ENCODE measurements at places on chromosomes 2 and 18.

GRCh38 chr2:99079226-99079625 lies 62.3 kb upstream of the C2orf15 start:
- H3K36me3 ChIP-seq, result no peaks in the 10 kb centered on the region
- no peaks in the 10 kb centered on the region for H3K4me1 ChIP-seq
- no peak overlapping the region for H3K27ac ChIP-seq
- DNase-seq, result no peak

- H3K4me1 ChIP-seq, result no peaks in the 10 kb centered on the region
- no peak for DNase-seq
- H3K27ac ChIP-seq, result no peak overlapping the region
- H3K4me3 ChIP-seq, result no peak overlapping the region
These were observed 118.4 kb upstream of the LYPD1 start for GRCh38 chr2:132788310-132788838.

GRCh38 chr18:21830532-21830931 lies 89.9 kb downstream of the MIB1 start:
- H3K36me3 ChIP-seq, result no peaks in the 10 kb centered on the region
- no peak overlapping the region for H3K27ac ChIP-seq
- H3K27me3 ChIP-seq, result no peaks in the 10 kb centered on the region
- H3K4me3 ChIP-seq, result no peak overlapping the region
- H3K4me1 ChIP-seq, result no peaks in the 10 kb centered on the region

DNA sequence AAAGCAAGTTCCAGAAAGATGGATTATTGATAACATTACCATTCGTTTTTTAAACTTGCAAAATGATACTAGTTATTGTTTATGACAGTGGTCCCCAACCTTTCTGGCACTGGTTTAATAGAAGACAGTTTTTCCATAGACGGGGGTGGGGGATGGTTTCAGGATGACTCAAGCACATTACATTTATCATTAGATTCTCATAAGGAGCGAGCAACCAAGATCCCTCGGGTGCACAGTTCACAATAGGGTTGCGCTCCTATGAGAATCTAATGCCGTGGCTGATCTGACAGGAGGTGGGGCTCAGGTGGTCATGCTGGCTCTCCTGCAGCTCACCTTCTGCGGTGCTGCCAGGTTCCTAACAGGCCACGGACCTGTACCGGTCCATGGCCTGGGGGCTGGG lies 86.2 kb downstream of the BCL2 start:
- H3K36me3 ChIP-seq, result no peaks in the 10 kb centered on the region
- no peak for DNase-seq
- H3K4me3 ChIP-seq, result no peak overlapping the region
- H3K27me3 ChIP-seq, result no peaks in the 10 kb centered on the region

DNA sequence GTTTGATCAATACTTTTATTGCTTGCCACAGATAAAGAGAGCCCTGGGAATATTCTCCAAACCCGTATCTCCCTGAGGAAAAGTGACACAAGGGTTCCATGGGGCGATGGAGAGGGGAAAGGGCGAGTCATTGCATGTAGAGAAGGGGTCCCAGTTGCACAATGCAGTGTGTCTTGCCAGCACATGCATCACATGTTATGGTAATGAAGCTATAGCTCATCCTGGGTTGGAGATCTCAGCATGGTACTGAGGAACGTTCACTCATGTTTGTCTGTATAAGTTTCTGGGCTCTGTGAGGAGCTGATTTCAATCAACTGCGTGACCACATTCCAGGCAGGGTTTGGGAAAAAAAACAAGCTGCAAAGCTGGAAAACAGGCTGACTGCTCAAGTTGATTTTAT lies 220.7 kb upstream of the MC4R start:
- no peak overlapping the region for H3K4me3 ChIP-seq
- DNase-seq, result no peak
- H3K36me3 ChIP-seq, result no peaks in the 10 kb centered on the region
- H3K27ac ChIP-seq, result no peak overlapping the region

DNA sequence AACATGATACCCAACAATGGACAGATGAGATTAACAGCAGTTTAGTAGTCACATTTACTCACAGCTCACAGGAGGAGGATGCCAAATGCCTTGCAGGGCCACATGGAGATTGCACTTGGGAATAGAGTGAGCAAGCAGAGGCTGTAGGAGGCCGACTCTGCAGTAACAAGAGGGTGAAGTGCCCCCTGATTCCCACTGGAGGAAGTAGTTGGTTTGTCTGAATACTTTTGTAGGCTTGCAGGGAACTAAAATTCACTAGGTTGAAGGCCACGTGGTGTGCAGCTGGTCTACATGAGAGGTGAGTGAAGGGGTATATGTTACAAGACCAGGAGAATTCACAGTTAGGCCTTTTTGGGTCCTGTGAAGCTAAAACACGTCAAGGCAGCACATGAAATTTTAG lies 419.3 kb upstream of the TNP1 start:
- H3K27ac ChIP-seq, result no peak overlapping the region
- no peaks in the 10 kb centered on the region for H3K36me3 ChIP-seq

GRCh38 chr2:187702157-187702556 lies 147.9 kb upstream of the TFPI start:
- no peak for DNase-seq
- H3K27ac ChIP-seq, result no peak overlapping the region
- H3K4me3 ChIP-seq, result no peak overlapping the region
- H3K36me3 ChIP-seq, result no peaks in the 10 kb centered on the region
- no peaks in the 10 kb centered on the region for H3K27me3 ChIP-seq
- H3K4me1 ChIP-seq, result no peaks in the 10 kb centered on the region

DNA sequence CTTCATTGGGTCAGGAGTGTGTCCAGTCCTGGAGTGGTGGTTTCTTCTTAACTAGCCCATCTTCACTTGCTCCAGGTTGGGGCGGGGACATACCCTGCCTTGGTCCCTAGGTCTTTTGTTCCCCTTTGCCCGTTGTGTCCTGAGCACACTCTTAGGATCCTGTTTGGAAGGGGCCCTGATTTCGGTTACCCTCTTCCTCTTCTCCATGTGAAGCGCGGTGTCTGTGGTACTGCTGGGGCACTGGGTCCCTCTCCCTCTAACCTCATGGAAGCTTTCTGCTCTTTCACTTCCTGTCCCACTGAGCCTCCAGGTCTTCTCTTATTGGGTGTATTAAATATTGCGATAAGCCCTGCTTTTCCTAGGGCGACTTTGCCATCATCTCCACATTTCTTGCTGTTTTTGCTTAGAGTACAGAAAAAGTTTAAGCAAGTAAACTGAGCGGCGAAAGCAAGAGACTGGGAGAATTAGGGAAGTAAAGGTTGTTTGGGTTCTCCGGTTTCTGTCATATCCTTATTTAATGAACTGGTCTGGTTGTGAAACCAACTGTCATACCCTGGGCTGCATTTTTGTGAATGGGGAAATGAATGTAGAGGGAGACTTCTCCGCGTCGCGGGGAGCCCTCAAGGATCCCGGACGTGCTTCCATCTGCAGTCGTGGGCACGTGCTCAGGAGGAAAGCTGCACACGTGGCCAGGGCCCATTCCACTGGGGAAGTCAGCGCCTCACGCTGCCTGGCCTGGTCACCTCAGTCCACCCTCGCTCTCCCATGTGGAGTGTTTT lies 73.8 kb upstream of the B3GNT7 start:
- H3K4me3 ChIP-seq, result no peak overlapping the region
- no peak for DNase-seq
- no peak overlapping the region for H3K27ac ChIP-seq
- no peaks in the 10 kb centered on the region for H3K4me1 ChIP-seq
- no peaks in the 10 kb centered on the region for H3K27me3 ChIP-seq

- no peak overlapping the region for H3K27ac ChIP-seq
- H3K4me3 ChIP-seq, result no peak overlapping the region
- H3K4me1 ChIP-seq, result no peaks in the 10 kb centered on the region
These were observed 1.2 kb upstream of the EN1 start for GRCh38 chr2:118848381-118849225.

DNA sequence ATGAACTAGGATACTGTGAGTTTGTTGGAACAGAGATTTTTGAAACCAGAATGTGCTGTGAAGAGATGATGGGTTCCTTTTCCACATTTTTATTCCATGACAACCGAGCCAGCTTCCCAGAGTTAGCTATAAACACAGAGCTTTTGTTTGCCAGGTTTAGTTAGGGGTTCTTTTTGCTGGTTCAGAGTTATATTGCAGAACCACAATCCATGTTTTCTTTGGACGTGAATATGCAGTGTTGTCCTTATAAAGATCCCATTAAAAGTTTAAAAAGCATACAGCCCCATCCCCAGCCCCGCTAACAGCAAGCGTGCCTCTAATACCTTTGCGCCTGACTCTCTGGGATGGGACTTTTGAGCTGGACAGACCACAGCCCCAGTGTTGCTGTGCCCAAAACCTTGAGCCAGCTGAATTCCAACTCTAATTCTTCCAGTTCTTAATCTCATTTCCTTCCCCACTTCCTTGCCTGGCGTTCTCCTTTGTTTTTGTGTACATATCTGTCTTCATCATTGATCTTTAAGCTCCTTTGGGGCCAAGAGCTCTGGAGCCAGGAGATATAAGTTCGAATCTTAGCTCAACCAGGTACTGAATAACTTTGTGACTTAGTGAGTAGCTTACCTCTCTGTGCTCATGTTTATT lies 72.3 kb downstream of the SPATS2L start:
- no peak overlapping the region for H3K27ac ChIP-seq
- H3K27me3 ChIP-seq, result no peaks in the 10 kb centered on the region
- DNase-seq, result no peak
- no peaks in the 10 kb centered on the region for H3K4me1 ChIP-seq
- H3K4me3 ChIP-seq, result no peak overlapping the region

- H3K27ac ChIP-seq, result no peak overlapping the region
- H3K27me3 ChIP-seq, result no peaks in the 10 kb centered on the region
- H3K4me3 ChIP-seq, result no peak overlapping the region
These were observed 110.0 kb downstream of the ZNF516 start for GRCh38 chr18:76384861-76385680.

- H3K27ac ChIP-seq, result no peak overlapping the region
- no peaks in the 10 kb centered on the region for H3K27me3 ChIP-seq
- DNase-seq, result no peak
- no peak overlapping the region for H3K4me3 ChIP-seq
These were observed 74.9 kb upstream of the PELI1 start for GRCh38 chr2:64219149-64219548.

DNA sequence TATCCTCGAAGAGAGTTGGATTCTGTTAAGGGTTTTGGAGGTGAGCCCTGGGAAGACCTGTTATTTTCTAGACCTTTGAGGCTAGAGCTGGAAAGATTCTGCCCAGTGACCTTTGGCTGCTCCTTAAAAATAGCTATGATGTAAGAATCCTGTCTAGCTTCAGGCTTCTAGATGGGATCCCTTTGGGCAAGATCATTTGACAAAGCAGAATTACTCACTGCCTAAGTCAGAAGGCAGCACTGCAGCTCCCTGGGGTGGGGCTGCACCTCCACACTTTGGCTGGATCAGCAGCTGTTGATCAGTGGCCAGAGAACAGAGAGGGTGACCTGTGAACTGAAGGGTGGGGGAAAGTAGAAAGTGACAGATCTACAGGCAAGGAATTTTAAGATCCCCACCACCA lies 103.8 kb downstream of the ASAP2 start:
- peaks cover 10% of the 10 kb centered on the region for H3K4me1 ChIP-seq
- H3K27me3 ChIP-seq, result no peaks in the 10 kb centered on the region
- peak overlapping the region; percentile 70 for H3K27ac ChIP-seq
- DNase-seq, result peak; percentile 63
- no peak overlapping the region for H3K4me3 ChIP-seq

DNA sequence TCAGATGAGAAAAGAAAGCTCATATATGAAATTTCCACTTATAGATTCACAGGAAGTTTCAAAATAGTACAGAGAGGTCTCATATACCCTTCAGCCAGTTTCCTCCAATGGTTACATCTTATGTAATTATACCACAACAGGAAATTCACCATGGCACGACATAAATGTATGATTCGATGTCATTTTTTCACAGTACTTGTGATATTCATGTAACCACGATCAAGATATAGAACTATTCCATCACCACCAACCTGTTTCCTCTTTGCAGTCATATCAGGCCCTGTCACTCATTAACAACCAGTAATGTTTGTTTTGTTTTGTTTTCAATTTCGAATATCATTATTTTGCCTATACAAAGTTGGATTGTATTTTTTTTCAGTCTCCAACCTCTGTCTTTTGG lies 314.3 kb upstream of the POU3F3 start:
- no peak overlapping the region for H3K27ac ChIP-seq
- H3K4me3 ChIP-seq, result no peak overlapping the region
- no peaks in the 10 kb centered on the region for H3K4me1 ChIP-seq
- H3K27me3 ChIP-seq, result no peaks in the 10 kb centered on the region

GRCh38 chr2:186590759-186591505 lies 1.1 kb downstream of the ITGAV start:
- H3K4me1 ChIP-seq, result peaks cover 17% of the 10 kb centered on the region
- no peaks in the 10 kb centered on the region for H3K36me3 ChIP-seq
- no peak for DNase-seq

GRCh38 chr2:224366267-224366844 lies 35.6 kb downstream of the FAM124B start:
- no peaks in the 10 kb centered on the region for H3K4me1 ChIP-seq
- no peak overlapping the region for H3K27ac ChIP-seq
- H3K36me3 ChIP-seq, result no peaks in the 10 kb centered on the region
- no peak overlapping the region for H3K4me3 ChIP-seq

- H3K4me1 ChIP-seq, result peaks cover 7% of the 10 kb centered on the region
- H3K27me3 ChIP-seq, result no peaks in the 10 kb centered on the region
- H3K4me3 ChIP-seq, result no peak overlapping the region
- no peak for DNase-seq
- no peaks in the 10 kb centered on the region for H3K36me3 ChIP-seq
These were observed 39.6 kb upstream of the DAPL1 start for GRCh38 chr2:158755310-158756087.

DNA sequence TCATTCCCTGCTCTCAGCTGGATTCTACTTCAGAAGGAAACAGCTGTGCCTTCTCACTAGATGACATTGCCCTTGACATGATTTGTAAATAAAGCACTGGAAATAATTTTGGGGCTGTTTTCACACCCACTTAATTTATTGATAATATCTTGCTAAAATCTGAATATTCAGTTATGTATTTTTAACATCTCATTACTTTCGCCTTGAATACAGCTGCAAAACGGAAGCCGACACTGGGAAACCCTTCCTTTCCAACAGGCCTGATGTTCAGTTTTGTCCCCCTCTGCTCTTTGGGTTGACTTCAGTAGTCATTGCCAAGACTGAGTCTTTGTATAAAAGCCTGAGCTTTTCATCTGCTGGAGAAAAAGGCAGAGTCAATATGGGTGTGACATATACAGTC lies 82.7 kb downstream of the DOCK10 start:
- no peaks in the 10 kb centered on the region for H3K27me3 ChIP-seq
- no peak overlapping the region for H3K4me3 ChIP-seq
- DNase-seq, result no peak
- H3K4me1 ChIP-seq, result no peaks in the 10 kb centered on the region
